ENCODE measurements at places on chromosomes 2 and 18.

- no peak for DNase-seq
Measured at GRCh38 chr2:145832681-145833080, 1312.8 kb upstream of the ZEB2 start.

DNA sequence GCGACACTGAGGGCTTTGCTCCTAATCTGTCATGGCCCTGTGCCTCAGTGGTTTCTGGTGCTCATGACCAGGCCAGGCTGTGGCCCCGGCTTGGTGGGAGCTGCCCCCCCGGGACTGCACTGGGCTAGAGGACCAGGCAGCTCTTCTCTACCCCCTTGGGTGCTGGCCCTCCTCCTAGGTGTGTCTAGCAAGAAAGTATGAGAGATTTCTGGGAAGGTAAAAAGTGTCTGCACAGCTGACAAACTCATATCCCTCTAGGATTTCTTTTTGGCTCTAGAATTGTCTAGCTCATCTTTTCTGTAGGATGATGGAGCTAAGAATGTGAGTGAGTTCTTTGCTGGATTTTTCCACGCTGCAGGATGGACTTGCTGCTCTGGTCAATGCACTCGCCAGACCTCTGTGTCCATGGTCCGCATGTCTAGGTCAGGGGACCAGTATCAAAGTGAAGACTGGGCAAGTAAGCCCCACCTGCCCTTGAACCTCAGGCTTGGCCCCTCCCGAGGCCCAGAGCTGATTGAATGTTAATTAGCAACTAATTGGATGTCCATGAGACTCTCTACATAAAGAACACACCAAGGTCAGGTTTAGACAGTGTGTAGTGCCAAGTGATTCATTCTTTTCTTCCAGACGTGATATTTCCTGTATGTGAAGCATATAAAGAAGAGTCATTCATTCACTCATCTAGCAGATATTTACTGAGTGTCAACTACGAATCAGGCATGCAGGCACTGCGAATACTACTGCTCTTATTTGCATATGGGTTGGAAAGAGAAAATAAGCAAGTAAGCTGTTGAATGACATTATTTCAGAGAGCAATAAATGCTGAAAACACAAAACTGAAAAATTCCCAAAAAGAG is 15.6 kb upstream of the PSD4 start:
- no peak for DNase-seq

- DNase-seq = no peak
Measured at GRCh38 chr2:174051068-174051467, 85.9 kb upstream of the SP3 start.

GRCh38 chr2:160574468-160575140 is 81.0 kb upstream of the RBMS1 start:
- no peak for DNase-seq

- DNase-seq = no peak
Measured at GRCh38 chr2:180990337-180990736, 9.9 kb downstream of the UBE2E3 start.

DNA sequence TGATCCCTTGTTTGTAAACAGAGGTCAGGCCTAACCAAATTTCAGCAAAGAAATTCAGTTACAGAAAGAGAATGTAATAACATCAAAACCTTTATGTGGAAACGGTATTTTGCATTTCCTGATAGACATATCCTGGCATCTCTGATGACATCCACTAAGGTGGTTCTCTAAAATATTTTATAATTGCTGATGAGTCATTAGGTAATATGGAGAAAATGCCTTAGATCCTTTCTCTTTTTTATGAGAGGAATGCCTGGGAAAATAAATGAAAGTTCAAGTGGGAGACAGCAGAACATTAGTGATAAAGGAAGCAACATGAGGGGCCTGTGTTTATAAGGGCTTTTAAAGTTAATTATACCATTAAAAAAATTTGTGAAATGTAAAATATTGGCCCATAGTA is 72.6 kb downstream of the PLCL1 start:
- DNase-seq = no peak

DNA sequence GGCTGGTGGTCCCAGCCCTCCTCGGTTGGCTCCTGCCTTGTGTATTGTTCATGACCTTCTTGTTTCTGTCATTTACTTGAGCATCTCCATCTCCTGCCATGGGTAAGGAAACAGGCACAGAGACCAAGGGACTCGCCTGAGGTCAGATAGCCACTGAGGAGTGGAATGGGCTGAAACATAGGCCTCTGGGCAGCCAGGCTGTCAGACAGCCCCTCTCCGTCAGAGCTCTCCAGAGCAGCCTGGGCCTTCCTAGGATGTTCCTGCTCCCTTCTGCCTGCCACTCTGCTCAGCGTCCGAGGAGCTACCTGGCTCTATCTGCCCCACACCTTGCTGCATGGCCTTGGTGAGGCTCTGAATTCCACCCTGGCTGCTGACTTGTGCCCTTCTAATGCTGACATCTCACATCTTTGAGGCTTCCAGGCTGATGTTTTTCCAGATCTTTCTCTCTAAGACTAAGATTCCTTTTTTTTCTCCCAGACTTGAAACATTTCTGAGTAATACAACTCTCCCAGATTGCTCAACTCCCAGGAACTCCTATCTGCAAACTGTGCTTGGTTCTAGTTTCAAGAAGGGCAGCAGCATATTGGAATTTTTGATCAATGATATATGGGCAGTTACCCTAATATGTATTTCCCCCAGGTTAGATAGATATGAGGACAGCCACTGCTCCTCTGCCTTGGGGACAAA is 67.7 kb downstream of the MCFD2 start:
- no peak for DNase-seq

GRCh38 chr2:118291251-118291880 is 203.1 kb downstream of the INSIG2 start:
- no peak for DNase-seq

GRCh38 chr2:188478724-188479123 is 187.1 kb downstream of the GULP1 start:
- no peak for DNase-seq

DNA sequence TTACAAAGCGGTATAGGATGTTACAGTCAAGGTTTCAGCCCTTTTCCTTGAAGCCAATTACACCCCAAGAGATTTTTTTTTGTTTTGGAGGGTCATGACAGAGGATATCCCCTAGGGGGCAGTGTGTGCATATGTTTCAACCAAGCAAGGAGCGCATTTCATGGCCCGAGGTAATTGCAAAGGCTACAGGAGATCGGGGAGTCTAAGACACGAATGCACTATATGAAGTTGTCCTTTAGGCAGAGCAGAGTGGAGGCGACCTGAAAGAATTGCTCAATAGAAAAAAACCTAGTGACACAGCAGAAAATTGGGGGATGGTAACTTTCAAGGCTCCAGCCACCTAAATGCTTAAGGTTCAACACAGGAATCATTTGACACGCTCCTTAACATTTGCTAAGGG is 219.8 kb upstream of the PARD3B start:
- DNase-seq = peak; percentile 29

GRCh38 chr18:3771121-3771971 is 321.4 kb downstream of the TGIF1 start:
- DNase-seq = peak; percentile 41

DNA sequence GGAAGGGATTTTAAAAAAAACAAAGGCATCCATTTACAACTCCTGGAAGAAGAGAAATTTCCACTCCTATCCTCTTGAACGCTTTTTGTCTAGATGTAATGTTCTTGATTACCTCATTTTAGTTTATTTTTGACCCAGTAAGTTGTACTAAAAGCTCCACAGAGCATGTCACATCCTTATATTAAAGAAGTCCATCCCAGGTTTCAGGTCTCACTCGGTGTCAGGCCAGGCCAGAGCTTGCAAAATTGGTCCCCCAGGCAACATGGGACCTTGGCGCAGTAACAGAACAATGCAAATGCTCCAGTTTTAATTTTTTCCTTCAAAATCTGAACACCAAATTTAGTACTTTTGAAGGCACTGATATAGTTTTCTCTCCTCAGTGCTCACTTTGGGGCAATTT is 218.4 kb upstream of the REV1 start:
- no peak for DNase-seq

DNA sequence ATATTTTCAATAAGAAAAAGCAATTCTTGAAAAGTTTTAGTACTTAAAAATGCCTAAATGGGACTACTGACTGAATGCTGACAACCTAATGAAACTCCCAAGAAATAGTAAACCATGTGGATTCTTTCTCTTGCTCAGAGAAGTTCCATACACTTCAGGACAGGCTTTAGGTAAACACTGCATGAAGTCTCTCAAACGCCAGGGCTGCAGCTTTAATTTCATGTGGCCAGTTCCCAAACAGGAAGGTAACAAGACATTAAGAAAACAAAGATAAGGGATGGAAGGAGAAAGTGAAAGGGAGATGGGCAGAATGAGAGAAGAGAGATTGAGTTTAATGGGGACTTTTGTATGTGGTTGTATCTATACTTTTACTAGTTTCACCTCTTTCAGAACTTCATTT is 734.7 kb upstream of the PKDCC start:
- no peak for DNase-seq

- DNase-seq = no peak
Measured at GRCh38 chr2:230459216-230459615, 43.2 kb downstream of the SP100 start.

- no peak for DNase-seq
Measured at GRCh38 chr2:226337941-226338600, 461.5 kb downstream of the IRS1 start.

DNA sequence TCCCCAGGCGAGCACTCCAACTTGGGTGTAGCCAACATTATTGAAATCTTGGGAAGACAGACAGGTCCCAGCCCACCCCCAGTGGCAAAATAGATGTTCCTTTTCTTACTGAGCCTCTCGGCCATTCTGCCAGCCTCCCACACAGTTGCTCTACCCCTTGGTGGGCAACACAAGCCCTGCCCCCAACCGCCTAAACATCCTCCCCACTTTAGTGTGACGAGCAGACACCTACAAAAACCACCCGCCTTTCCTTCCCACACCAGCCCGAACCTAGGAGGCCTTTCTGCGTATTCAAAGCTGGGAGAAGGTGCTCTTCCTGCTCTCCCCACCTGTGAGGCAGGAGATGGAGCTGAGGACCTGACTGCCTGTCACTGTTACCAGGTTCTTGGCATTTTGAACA is 58.6 kb upstream of the CAB39 start:
- no peak for DNase-seq

DNA sequence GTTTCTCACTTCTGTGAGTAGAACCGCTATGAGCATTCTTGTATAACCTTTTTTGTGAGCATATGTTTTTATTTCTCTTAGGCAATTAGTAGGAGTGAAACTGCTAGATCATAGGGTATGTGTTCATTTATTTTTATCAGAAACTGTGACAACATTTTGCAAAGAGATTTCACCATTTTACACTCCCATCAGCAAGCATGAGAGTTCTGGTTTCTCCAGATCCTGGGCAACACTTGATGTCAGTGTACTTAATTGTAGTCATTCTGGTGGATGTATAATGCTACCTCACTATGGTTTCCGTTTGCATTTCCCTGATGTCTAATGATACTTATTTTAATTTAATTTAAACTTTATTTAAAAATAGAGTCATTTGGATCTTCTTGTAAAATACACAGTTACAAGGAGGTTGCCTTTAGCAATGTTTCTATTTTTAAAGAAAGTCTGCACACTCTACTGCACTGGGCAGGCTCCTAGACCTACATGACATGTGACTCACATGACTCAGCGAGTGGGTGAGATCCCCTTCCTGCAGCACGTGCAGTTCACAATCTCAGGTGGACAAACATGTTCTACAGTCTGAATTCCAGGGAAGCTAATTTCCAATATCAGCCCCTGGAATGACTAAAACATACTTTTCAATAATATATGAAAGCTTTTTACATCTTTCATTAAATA is 127.0 kb upstream of the BCL2L11 start:
- DNase-seq = no peak

GRCh38 chr18:76420898-76421684 is 74.0 kb downstream of the ZNF516 start:
- DNase-seq = no peak

DNA sequence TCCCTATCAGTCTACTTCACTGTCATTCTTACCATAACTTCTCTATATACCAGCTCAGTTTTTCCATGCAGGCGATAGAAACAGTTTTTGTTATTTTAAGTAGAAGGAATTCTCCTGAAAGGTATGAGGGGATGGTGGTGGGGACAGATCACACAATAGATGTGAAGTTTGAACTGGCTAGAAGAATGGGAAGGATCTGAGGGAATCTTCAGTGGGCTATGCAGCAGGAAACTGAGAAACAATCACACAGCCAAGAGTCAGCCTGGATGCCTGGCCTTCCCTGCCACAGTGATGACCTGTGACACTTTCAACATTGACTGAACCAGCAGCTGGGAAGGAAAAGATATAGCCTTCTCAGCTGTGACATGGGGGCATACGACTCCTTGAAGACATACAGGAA is 329.1 kb upstream of the GULP1 start:
- no peak for DNase-seq

DNA sequence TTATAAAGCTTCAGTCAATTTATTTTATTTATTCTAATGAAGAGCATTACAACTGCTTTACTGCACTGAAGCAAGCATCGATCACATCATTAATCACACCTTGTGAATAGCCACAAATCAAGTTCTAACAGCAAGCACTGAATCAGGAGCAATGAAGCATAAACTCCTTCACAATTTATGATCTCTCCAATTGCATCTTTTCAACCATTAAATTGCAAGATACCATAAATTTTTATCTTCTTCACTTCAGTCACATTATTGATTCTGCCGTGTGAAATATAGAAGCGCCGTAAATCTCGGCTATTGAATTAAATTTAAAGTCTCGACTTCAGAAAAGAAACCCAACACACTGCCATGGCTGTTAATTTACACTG is 298.7 kb downstream of the CDCA7 start:
- no peak for DNase-seq

Data from effector CD8-positive, alpha-beta T cell (primary cell).